CD4-positive, alpha-beta T cell (primary cell): ENCODE measurements at places on chromosomes 4 and X.

- DNase-seq, result no peak
Measured at GRCh38 chr4:71027611-71028010, 34.2 kb downstream of the DCK start.

DNA sequence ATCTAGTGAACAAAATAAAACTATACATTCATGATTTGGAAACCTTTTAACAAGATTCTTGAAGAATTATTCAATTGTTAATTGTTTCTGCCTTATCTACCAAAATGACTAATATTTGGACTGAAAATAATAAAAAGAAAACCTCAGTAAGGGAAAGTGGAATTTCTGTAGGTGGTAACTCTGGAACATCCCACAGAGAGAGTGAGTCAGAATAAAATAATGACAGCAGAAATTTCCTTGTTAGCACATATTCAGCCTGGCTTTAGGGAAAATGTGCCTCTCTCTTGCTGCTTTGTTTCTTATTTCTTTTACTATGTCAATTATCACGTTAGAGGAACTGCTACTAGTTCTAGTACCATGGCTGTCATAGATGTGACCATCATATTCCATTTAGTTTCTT is 421.5 kb upstream of the GNPDA2 start:
- no peak for DNase-seq

- DNase-seq, result no peak
Measured at GRCh38 chr4:15884666-15885065, 53.9 kb downstream of the FGFBP1 start.

- no peak for DNase-seq
Measured at GRCh38 chr4:15027921-15028435, 25.7 kb downstream of the CPEB2 start.

DNA sequence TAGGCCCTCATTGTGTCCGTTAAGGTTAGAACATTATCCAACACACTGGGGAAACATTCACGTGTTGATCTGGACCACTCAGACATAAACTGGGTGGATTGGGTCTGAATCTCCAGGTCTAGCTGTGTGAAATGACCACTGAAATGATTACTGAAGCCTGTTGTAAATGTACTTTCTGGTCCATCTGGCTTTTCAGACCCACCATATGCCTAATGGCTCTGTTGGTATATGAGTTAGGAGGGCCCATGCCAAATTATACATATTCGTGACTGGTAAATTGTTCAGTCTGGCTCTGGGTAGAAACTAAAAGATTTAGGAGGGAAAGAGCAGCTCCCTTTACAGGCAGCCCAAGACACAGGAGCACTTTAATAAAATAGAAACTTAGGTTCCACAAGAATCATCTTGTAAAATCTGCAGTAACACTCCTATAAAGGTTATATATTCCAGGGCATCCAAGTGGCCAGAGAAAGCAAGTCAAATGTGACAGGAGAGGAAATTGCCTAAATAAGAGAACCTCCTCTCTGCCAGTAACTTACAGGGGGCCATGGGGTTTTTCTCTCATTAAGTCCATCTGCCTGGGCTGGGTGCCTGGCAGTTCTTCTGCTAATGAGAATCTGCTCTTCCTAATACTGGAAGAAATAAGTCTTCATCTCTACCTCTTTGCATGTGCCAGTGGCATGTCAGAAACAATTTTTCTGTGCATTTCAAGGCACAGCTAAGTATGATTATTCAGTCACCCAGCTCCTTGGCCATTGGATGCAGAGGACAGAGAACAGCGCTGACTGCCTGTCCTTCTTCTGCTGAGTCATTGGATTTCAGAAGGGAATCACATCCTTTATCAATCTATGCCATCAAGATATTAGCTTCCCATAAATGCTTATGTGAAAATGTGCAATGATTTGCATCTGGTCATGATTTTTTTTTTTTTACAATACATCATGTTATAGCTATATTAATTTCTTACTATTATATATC is 112.6 kb downstream of the GLRA2 start:
- DNase-seq, result no peak

DNA sequence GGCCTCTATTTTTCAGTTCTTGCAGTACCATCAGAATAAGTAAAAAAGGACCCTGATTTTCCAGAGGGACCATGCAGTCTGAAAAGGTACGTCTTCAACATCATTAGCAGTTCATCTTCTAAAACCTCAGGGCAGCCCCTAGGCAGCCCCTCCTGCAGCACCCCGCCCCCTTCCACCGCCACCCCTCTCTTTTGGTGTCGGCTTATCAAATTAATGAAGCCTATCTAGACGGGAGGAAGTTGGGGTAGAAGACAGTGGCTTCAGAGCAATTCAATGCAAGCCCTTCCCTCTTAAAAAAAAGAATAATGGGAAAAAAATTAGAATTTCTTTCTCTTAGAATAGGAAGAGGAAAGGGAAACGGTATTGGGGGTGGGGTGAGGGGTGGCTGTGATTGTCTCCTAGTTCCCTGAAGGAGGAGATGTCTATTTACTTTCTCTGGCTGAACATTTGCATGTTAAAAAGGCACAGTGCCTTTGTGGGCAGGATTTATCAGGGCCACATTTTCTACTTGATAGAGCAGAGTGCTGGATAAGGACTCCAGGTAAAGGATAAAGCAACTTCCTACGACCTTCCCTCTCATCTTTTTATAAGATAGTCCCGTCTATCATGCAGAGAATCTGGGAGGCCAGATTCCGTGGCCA is 159.4 kb downstream of the MGST2 start:
- no peak for DNase-seq

DNA sequence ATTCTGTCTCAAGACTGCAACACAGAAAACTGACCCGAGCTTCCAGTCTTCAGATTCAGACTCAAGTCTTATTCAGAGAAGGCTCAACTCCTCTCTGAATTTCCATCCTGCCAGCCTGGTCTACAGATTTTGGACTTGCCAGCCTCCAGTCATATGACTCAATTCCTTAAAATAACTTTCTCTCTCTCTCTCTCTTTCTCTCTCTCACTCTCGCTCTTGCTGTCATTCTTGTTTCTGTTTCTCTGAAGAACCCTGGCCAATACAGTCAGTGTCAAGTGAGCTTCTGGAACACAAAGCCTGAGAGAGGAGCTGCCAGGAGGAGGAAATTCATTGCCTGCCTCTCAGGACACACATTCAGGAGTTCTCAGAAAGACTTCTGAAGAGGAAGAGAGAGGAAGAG is 154.9 kb downstream of the PARM1 start:
- DNase-seq, result no peak

DNA sequence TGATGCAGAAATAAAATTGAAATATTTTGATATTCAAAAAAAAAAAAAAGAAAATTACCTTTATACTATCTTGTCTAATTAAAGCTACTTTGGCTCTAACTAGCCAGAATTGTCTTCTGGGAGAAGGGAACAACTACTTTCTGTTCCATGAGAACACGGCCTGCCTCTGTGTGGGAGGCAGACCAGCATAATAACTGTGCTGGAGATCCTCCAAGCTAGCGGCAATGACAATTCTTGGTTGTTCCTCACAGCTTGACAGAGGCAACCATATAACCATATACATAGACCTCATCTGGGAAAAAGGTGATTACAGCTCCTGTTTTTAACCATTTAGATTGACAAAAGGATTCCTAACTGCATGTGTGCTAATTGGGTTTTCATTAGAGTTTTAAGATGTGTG is 95.7 kb downstream of the RBMX2 start:
- DNase-seq, result no peak

- no peak for DNase-seq
Measured at GRCh38 chr4:57442831-57443291, 332.7 kb upstream of the IGFBP7 start.

DNA sequence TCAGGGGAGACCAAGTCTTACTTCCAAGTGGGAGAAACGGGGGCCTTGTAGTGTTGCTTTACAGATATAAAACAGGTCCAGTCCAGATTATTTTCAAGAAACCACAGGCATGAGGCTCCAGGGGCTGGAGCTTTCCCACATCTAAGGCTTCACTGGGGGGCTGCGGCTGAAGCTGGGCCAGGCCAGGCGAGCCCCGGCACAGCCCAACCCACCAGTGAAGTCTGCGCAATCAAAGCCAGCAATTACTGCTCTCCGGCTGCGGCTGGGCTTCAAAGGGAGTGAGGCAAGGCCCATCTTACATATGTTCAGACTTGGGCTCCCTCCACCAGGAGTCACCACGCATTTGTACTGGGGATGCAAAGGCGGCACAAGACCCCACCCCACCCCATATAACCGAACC is 61.7 kb downstream of the HADH start:
- no peak for DNase-seq
